ENCODE measurements at places on chromosomes 1 and 21.

- DNase-seq: no peak
Measured at GRCh38 chr1:151847867-151848596, 5.5 kb downstream of the THEM5 start.

GRCh38 chr1:119549719-119550132 lies 42.7 kb downstream of the HSD3B1 start:
- no peak for DNase-seq

DNA sequence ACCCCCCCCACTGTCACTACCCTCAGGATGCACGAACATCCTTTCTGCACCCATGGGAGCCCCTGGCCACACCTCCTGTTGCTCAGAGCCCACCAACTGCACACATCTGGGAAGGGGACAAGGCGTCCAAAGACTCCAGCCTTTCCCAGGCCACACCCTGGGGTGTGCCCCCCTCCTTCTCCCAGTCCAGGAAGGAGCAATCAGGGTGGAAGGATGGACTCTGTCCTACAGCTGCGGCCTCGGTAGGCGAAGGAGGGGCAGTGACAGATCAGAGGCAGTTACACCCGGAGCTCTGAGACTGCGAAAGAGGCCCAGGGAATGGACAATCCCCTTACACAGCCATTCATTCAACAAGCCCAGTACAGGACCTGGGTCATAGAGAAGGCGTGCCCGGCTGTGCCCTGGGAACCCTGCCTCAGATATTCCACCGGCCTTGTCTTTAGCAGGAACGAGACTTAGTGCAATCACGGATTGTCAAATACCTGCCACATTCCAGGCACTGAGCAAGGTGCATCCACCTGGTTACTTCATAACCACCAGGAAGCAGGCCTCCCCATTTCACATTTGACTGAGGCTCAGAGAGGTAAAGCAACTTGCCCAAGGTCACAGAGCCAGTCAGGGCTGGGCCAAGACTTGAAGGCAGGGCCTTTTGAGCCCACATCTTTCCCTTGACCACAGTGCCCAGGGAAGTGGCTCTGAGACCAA lies 9.4 kb downstream of the HSPG2 start:
- no peak for DNase-seq

- DNase-seq: no peak
Measured at GRCh38 chr1:95829556-95829955, 595.5 kb downstream of the RWDD3 start.

GRCh38 chr1:96756789-96757188 lies 35.2 kb downstream of the PTBP2 start:
- DNase-seq: no peak

Data from activated CD4-positive, alpha-beta T cell treated with anti-CD3 and anti-CD28 coated beads, Interleukin-2, amount 50 U/mL, for 24 hours (primary cell).